ENCODE measurements at places on chromosomes 7 and 10.

- DNase-seq = no peak
Measured at GRCh38 chr10:30481603-30482002, 47.6 kb downstream of the MAP3K8 start.

DNA sequence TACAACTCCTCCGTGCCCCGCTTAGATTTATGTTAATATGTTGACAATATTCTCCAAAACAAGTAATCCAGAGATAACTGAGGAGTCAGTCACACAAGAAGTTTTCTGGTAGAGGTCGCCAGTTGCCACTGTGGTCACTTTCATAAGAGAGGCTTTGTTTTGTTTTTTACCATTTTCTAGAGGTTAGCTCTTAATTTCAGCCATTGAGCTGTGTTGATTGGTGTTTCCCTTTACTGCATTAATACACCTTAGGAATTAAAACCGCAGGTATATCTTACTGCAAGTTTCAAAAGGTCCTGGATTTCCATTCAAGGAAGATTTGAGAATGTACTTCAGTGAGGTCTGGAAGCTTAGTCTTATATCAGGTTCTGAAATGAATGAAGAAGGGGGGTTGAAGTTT, 3.5 kb downstream of the BMI1 start:
- no peak for DNase-seq

DNA sequence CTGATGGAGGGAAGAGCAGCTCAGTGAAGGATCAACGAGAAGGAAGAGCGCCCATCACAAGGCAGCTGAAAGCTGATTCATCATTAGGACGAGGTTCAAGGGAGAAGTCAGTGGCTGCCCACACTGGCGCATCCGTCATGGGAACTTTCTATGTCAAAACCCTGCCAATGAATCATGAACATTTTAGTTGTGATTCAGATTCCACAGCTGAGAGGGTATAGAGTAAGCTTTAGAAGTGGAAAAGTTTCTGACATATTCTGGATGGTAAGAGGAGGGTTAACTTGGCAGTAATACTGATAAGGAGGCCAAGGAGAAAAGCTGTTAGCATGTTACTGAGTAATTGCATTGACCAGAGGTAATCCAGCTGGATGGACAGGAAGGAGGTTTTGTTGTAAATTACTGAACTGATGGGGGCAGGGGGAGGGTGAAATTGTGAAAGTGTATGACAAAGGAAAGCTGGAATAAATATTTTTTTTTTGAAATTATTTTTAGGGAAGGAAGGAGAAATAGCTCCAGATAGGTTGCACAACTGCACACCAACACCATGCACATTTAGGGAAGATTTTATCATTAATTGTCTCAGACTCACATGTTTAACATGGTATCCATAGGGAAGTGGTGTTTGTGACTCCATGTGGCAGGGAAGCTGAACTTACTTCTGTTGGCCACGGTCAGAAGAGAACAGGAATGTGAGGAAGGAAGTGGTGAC, 78.3 kb upstream of the NRP1 start:
- no peak for DNase-seq

- no peak for DNase-seq
Measured at GRCh38 chr10:13046851-13047528, 45.5 kb upstream of the CCDC3 start.

GRCh38 chr10:83274088-83274487, 865.2 kb upstream of the GHITM start:
- no peak for DNase-seq

- no peak for DNase-seq
Measured at GRCh38 chr7:28984217-28984616, 26.1 kb upstream of the TRIL start.

DNA sequence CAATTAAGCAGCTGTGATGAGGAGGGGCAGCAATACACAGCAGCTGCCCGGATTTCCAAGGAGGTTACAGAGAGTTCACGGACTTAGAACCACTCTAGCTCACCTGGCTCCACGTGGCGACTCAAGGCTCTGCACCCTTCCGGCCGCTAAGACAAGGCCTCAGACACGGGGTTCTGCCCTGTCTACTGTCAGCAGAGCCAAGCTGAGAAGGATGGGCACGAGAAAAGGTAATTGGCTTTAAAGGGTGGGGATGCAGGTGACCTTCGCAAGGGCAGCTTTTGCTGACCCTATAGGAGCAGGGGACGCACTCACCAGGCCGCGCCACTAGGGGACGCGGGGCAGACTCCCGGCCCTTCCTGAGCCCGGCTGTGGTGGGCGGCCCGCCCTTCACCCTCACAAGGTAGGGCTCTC, 152.4 kb downstream of the KIF20B start:
- DNase-seq = no peak

DNA sequence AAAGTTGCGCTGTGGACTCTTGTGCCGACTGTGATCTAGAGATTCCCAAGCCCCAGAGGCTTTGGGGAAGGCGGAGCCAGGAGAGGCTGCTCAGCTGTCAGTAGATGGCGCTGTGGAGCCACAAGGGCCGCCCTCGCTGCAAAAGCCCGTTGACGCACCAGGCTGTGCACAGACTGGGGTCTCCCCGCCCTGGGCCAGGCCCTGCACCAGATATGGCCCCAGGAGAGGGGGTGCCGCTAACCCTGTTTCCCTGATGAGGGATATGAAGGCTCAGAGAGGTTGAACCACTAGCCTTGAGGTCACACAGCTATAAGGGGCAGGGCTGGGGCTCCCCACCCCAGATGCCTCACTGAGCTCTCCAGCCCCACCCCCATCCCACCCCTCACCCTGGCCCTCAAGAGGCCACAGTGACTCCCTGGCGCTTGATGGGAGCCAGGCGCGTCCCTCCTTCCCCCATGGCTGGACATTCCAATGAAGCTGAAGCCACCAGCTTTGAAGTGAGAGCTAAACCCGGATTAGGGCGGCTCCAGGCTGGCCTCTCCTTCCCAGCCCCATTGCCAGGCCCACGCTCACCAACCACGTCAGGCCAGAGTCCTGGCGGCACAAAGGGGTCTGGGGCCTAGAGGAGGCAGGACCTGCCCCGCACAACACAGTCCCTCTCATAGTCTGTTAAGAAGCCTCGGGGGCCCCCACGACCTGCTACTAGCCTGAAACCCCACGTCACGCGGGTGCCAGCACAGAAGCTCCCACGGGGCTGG, 26.4 kb downstream of the MYL10 start:
- peak; percentile 54 for DNase-seq

DNA sequence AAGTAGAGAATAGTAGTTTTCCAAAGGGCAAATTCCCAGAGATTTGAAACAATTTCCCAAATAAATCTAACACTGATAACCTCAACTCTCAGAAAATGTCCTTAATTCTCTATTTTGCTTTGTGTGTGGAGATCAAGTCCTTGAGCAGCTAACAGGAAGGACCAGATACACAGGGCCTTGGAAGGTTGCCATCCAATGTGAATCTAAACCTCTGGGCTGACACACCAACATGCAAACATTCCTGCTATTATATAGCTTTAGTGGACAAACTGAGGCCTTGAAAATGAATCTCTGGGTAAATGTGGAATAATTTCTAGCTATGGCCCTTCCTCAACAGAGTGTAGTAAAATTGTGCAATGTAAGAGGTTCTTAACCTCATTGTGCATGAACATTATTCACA, 44.1 kb upstream of the PARD3 start:
- no peak for DNase-seq
